ENCODE measurements at places on chromosomes 3 and 15.

GRCh38 chr15:69734699-69735098 lies 282.1 kb downstream of the RPLP1 start:
- DNase-seq: no peak

GRCh38 chr3:51382947-51383578 lies 2.0 kb upstream of the MANF start:
- DNase-seq: no peak

DNA sequence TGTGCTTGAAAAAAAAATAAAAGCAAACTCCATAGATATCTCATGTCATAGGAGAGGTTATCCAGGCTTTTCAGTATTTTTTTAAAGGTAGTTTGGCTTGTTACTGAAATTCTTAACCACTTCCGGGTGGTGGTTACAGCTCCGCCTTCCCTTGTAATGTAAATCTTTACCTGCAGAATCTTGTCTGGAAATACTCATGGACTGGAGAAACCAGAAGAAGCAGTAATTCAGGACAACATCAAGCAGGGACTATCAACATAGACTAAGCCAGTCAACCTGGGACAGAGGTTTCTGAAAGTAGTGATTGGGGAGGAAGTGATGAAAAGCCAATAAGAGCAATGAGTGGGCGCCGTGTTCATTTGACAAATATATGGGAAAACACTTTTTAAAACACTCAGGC lies 78.9 kb upstream of the SKOR1 start:
- no peak for DNase-seq

DNA sequence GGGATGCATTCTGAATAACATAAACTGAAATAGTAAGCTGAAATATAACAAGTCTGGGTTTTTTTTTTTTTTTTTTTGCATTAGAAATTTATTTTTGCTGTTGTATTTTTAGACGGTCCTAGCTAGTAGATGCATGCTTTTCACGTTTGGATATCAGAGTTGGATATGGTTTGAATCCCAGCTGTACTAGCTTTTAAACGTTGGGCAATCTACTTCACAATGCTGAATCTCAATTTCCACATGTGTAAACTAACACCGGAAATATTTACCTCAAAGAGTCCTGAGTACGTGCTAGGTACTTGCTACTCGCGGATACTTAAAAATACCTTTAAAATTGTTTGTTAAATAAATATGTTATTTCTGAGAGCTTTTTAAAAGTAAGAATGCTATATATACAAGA lies 139.8 kb downstream of the BBX start:
- no peak for DNase-seq

- no peak for DNase-seq
These were observed 177.5 kb upstream of the CGNL1 start for GRCh38 chr15:57198654-57199291.

DNA sequence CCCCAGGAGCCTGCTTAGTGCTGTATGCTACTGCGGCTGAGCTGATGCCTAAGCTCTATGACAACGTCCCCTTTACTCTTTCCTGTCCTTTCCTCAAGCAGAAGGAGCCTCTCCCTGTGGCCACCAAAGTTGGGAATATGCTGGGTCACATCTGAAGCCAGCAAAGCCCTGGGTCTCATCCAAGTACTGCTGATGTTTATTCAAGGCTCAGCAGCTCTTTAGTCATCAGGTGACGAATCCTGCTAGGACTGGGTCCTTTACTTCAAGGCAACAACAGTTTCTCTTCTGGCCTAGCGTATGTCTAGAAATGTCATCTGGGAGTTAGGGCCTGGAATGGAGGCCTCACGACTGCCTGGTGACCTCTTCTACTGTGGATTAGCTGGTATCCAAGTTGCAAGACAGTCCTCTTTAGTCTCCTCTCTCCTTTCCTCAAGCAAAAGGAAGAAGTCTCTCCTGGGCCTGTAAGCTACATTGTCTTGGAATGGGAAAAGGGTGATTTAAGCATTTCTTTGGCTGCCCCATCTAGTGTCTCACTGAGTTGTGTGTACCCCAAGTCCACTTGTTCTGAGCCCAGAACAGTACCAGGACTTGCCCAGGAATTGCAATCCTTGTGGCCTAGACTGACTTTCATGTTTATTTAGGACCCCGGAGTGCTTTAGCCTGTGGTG lies 63.9 kb downstream of the TNFAIP8L3 start:
- DNase-seq: no peak

GRCh38 chr3:59820352-59820934 lies 770.6 kb upstream of the CFAP20DC start:
- DNase-seq: no peak

- no peak for DNase-seq
These were observed 211.9 kb downstream of the MYRIP start for GRCh38 chr3:40021338-40021737.

GRCh38 chr15:95215017-95215416 lies 983.7 kb downstream of the MCTP2 start:
- no peak for DNase-seq

- DNase-seq: no peak
These were observed 5.3 kb downstream of the SNUPN start for GRCh38 chr15:75620058-75620820.

Measured in stimulated activated CD4-positive, alpha-beta T cell treated with anti-CD3 and anti-CD28 coated beads, Interleukin-1b, Interleukin-23, amount 100 ng/mL, for 1 hour (primary cell).